ENCODE measurements at places on chromosomes 5 and 9.

GRCh38 chr5:654071-654778 is 38.9 kb downstream of the TPPP start:
- no peak for DNase-seq

- DNase-seq = no peak
These were observed 122.9 kb upstream of the TAF11L2 start for GRCh38 chr5:17374973-17375742.

GRCh38 chr9:72315510-72316311 is 49.3 kb downstream of the ZFAND5 start:
- no peak for DNase-seq

DNA sequence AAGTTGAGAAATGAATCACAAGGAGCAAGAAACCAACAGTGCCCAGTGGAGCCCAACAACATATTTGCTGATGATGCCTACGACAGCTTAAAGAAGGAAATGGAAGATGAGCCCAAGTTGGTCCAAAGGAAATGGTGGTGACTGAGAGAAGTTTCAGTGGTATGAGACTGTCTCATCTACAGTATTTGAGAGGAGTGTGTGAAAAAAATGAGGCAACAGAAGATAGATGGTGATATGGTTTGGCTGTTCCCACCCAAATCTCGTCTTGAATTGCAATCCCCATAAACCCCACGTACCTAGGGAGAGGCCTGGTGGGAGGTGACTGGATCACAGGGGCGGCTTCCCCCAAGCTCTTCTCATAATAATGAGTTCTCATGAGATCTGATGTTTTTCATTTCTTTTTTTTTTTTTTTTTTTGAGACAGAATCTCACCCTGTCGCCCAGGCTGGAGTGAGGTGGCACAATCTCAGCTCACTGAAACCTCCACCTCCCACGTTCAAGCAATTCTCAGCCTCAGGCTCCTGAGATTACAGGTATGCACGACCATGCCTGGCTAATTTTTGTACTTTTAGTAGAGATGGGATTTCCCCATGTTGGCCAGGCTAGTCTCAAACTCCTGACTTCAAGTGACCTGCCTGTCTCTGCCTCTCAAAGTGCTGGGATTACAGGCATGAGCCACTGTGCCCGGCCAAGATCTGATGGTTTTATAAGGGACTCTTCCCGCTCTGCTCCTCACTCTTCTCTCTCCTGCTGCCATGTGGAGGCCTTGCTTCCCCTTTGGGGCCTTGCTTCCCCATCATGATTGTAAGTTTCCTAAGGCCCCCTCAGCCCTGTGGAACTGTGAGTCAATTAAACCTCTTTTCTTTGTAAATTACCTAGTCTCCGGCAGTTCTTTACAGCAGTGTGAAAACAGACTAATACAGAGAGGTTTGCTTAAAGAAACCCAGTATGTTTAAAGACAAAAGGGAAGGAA is 30.2 kb downstream of the EFCAB9 start:
- DNase-seq = no peak

DNA sequence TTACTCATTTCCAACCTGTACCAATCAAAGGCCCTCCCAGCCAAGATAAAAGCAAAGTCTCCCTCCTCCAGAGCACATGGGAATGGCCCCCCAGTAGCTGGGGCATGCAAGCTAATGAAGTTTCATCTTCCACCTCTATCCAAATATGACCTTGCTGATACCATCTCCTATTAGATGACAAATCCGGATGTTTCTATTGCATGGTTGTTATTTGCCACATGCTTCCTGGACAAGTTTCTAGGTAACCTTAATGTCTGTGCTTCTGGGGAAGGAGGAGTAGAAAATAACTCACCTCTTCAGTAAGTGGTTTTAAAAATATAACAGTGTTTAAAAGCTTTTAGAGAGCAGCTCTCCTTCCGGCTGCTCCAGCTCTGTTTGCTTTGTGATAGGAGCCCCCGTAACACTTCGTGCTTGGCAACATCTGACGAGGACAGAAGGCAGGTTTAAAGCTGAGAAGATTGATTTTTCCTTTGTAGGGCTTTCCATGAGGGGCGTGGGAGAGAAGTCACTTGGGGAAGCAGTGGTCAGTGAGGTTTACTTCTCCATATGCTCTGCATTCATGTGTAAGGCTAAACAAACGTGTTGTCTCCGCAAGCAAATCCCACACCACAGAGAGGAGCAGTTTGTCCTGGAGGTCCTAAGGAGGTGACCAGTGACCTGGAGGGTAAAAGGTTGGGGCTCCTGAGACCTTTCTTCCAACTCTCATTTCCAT is 40.3 kb upstream of the GLRX start:
- no peak for DNase-seq

DNA sequence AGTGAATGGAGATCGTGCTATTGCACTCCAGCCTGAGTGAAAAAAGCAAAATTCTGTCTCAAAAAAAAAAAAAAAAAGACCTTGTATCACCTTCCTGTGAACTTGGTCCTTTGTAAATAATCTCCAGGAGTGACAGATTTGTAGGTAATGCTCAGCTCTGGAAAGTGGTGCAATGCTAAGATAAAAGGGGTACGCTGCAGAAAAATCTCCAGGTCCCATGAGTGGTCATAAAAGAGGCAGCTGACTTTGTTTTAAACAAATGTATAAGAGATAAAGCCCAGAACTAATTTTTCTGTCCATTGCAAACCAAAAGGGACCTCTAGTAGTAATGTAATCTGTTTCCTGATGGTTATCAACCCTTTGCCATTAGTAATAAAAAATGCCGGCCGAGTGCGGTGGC is 33.7 kb downstream of the RNF44 start:
- DNase-seq = no peak

GRCh38 chr9:77708064-77708815 is 60.1 kb upstream of the GNA14 start:
- no peak for DNase-seq

DNA sequence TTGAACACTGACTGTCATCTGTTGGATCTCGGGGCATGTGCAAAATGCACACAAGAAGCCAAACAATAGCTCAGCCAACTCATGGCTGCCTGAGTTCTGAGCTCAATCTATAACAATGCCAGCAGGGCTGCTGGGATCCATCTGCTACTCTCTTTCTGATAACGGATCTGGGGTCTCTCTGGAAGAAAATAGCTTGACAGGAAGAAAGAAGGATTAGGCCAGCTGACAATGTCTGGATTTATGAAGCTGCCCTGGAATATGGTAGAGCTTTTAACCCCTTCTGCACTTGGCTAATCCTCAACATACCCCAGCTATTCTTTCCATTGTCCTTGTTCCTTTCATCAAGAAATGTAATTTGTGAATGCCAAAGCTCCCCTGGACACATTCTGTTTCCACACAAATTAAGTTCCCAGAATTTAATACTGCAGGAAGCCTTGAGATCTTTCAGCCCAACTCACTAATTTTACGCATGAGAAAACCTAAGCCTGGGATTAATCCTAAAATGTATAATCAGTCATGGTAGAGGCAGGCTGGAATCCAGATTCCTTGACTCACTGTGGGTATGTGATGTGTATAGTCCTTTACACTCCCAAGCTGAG is 62.7 kb upstream of the PCA3 start:
- DNase-seq = no peak

- DNase-seq = no peak
These were observed 275.9 kb upstream of the ZNF462 start for GRCh38 chr9:106587042-106587441.

DNA sequence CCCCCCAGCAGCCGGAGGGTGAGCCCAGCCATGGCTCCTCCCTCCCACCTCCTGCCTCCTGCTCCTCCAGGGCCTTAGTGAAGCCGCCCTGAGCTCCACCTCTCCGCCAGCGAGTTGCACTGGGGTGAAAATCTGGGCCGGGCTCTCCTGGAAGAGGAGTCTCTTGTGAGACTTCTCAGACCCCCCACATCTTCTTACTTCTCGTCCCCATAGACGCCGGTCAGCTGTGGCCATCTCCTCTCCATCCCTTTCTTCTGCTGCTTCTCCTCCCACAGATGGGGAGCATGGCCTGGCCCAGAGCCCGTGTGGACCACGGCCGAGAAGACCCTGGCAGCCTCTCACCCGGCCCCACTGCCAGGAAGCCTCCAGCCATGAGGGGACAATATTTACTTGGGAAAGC is 17.3 kb downstream of the OLFM1 start:
- DNase-seq = no peak

DNA sequence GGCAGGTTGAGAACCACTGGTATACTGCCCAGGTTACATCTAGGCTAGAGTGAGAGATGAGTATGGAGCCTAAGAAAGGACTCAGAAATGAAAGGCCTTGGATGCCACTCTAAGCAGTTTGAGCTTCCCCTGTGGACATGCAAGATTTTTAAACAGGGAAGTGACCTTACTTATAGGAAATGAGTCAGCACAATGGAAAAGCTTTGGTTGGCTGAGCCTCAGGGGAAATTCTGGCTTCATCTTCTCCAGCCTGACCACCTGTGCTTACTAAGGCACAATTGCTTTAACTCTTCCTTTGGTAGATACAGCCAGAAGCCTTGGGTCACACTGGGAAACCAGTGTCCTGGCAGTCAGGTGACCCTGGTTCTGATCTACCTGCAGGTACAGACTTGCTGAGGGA is 380.2 kb upstream of the ZNF462 start:
- no peak for DNase-seq

DNA sequence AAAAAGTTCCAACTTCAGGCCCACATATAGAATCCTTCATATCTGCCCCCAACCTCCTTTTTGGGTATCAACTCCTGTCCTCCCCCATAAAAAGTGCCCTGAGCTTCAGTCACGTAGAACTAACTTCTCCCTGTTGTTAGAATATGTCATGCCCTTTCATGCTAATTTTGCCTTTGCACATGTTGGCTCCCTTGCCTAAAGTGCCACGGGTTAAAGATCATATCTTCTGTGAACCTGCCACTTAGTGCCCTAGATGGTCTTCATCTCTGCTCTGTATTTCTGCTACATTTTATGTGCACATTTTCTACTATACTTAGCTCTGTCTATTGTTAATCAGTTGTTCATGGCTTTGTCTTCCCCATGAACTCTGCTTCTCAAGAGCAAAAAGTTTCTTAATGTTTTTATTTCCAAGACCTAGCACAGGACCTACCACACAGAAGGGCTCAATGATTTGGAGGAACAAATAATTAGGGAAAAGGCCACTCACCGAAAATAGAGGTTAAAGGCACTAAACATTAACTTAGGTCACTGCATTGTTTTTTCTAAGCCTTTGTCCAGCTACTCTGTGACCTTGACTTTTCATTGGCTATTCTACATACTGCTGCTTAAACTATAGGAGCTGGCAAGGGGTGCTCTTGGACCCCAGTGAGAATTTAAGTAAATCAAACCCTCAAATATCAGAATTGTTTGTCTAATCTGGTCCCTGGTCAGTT is 94.3 kb downstream of the ARSB start:
- no peak for DNase-seq
